Motor neuron (in vitro differentiated cells): ENCODE measurements at places on chromosomes 1 and 21. TPM values are rescaled to one million over a fixed set of nuclear protein-coding genes. Genes with fewer than 3 reads are reported as not detected.

GRCh38 chr1:115184260-115184950, 95.1 kb upstream of the TSPAN2 start:
- ATAC-seq, result no peak

GRCh38 chr1:105793536-105794146, 1262.8 kb upstream of the PRMT6 start:
- ATAC-seq, result peak; percentile 62

The RPE65 gene
- 17.0 and 20.1 TPM in 2 replicates for total RNA-seq

The B3GALT2 gene
- 21.9 and 22.9 TPM in 2 replicates for total RNA-seq

The AMPD1 gene
- not detected in 2 replicates for total RNA-seq

GRCh38 chr21:44434936-44435635, 20.2 kb upstream of the LRRC3 start:
- ATAC-seq, result no peak

- ATAC-seq, result peak; percentile 87
These were observed 145.1 kb downstream of the CASZ1 start for GRCh38 chr1:10651389-10651766.

GRCh38 chr1:160858097-160858496, 4.6 kb downstream of the CD244 start:
- ATAC-seq, result no peak
